ENCODE measurements at places on chromosomes 2 and 18. TPM values are rescaled to one million over a fixed set of nuclear protein-coding genes. Genes with fewer than 3 reads are reported as not detected.

NEB gene
- total RNA-seq: 0.78 TPM

ACSL3 gene
- 112 TPM for total RNA-seq

FABP1 gene
- not detected for total RNA-seq

UCN gene
- total RNA-seq: 1.4 TPM

ZAP70 gene
- total RNA-seq: not detected

TCF7L1 gene
- total RNA-seq: 6.1 TPM

SLC4A5 gene
- 2.2 TPM for total RNA-seq

IL1RL1 gene
- total RNA-seq: 0.65 TPM

LYG2 gene
- not detected for total RNA-seq

GALM gene
- total RNA-seq: 24.4 TPM

LYPD6 gene
- total RNA-seq: 0.52 TPM

GPR45 gene
- total RNA-seq: not detected

TFPI gene
- 126 TPM for total RNA-seq

STK36 gene
- total RNA-seq: 25.5 TPM

ANKRD36C gene
- 62.6 TPM for total RNA-seq

USP34 gene
- 136 TPM for total RNA-seq

FHOD3 gene
- total RNA-seq: 38.3 TPM

DCDC2C gene
- total RNA-seq: not detected

EGR4 gene
- total RNA-seq: not detected

AQP4 gene
- not detected for total RNA-seq

OST4 gene
- total RNA-seq: 201 TPM

ICA1L gene
- 12.5 TPM for total RNA-seq

ATP6V1C2 gene
- not detected for total RNA-seq

MATN3 gene
- total RNA-seq: 4.3 TPM

CNTNAP5 gene
- not detected for total RNA-seq

ESPNL gene
- total RNA-seq: 1.3 TPM

IL36B gene
- total RNA-seq: not detected

STAT4 gene
- total RNA-seq: 21.4 TPM

TAF4B gene
- total RNA-seq: 4.6 TPM

FZD7 gene
- 11.6 TPM for total RNA-seq

DYSF gene
- total RNA-seq: 0.78 TPM

HRH4 gene
- total RNA-seq: 0.11 TPM

ITGB6 gene
- not detected for total RNA-seq

CYP1B1 gene
- 860 TPM for total RNA-seq

TUBA4B gene
- total RNA-seq: not detected

SAG gene
- not detected for total RNA-seq

EPB41L3 gene
- 39.6 TPM for total RNA-seq

WDFY1 gene
- total RNA-seq: 225 TPM

PRR30 gene
- not detected for total RNA-seq

SERPINB10 gene
- total RNA-seq: not detected

RTKN gene
- total RNA-seq: 16.5 TPM

UGT1A6 gene
- total RNA-seq: not detected

ACVR1 gene
- total RNA-seq: 60.1 TPM

DNAH7 gene
- 2.7 TPM for total RNA-seq

CYTIP gene
- 0.76 TPM for total RNA-seq

FBXO48 gene
- total RNA-seq: 1.3 TPM

SERPINB11 gene
- total RNA-seq: not detected

ZDBF2 gene
- 20.9 TPM for total RNA-seq
